Hypothalamus (tissue), 51 donors: ENCODE measurements at places on chromosomes 3 and 15.

DNA sequence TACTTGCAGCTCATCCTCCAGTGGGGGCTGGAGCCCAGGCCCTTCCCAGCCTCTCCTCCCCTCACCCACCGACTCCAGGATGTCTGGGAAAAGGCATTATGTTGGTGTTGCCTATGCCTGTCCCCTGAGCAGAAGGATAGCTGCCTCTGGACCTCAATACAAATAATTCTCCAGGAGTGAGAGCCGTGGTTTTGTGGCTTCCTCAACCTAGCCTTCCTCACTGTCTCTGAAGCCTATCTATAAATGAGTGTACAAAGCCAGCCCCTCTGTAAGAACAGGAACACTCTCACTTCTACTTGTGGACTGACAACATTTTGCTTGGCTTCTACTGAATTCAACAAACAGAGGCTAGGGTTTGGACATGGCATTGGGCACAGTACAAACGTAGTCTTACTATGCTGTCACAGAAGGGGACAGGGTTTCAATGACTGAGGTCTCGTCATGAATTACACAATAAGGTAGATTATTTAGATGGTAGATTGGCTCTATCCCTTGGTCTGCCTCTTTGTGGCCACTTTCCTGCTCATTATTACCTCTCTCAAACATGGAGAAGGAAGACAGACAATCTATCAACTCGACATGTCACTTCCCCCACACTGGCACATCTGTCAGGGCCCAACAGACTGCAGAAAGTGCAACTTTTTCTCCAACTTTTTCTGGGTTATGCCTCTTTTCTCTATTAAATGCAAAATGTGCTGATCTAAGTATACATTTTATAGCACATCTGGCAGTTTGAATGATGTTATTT lies 82.8 kb upstream of the MEX3B start:
- no peak for DNase-seq

- no peak for DNase-seq
Measured at GRCh38 chr3:169871129-169871886, 1.6 kb upstream of the LRRC31 start.

DNA sequence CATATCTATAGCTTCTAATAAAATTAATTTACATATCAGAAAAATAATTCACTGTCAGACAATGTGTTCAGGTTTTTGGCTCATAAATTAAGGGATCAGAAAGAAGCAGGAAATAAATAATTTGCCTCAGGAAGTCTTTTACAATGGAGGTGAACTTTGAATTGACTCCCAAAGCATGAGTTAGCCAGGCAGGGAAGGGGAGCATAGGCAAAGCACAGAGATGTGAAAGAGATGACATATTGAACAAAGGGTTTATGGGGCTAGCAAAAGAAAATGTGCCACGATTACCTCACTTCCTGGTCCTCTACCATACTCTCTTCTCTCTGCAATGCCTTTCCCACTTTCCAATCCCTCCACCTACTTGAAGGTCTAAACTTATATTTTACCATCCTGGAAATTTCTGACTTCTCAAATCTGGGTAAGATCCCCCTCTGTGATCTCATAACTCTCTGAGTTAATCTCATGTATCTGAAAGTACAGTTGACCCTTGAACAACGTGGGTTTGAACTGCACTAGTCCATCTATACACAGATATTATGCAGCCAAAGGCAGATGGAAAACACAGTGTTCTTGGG lies 4.1 kb upstream of the HEXA start:
- no peak for DNase-seq

- no peak for DNase-seq
Measured at GRCh38 chr15:64597477-64597822, 137.1 kb downstream of the ZNF609 start.

GRCh38 chr15:85941186-85941855 lies 138.3 kb upstream of the AGBL1 start:
- no peak for DNase-seq

DNA sequence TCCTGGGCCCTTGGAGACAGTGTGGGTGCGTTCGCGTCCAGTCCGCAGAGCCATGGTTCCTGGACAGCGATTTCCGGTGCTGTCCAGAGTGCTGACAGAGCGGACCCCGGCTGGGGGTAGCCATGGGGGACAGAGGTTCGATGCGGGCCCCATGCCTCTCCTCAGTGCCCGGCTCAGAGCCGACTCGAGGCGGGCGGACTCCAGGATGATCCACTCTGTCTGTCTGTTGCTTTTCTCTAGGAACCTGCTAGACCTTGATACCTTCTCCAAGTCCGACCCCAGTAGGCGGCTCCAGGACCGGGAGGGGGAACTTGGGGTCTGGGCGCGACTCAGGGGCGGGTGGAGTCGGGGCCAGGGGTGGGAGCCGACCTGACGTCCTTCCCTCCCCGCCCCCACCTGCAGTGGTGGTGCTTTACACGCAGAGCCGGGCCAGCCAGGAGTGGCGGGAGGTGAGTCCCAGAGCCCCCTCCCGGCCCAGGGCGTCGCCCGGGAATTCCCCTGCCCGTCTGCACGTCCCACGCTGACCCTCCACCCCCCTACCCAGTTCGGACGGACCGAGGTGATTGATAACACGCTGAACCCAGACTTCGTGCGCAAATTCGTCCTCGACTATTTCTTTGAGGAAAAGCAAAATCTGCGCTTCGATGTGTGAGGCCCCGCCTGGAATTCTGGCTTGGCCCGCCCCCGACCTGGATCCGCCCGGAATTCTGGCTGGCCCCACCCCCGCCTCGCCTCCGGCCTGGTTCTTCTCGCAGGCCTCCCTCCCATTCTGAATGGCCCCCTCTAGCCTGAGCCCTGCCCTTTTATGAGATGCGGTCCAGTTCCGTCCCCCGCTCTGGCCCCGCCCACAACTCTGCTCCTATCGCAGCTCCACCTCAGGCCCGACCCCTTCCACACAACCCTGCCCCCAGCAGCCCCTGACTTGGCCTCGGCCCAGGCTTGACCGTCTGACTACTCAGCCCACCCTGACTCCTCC lies 1.0 kb downstream of the CPNE9 start:
- DNase-seq = no peak

- DNase-seq = no peak
Measured at GRCh38 chr15:39870537-39870936, 49.5 kb downstream of the GPR176 start.

DNA sequence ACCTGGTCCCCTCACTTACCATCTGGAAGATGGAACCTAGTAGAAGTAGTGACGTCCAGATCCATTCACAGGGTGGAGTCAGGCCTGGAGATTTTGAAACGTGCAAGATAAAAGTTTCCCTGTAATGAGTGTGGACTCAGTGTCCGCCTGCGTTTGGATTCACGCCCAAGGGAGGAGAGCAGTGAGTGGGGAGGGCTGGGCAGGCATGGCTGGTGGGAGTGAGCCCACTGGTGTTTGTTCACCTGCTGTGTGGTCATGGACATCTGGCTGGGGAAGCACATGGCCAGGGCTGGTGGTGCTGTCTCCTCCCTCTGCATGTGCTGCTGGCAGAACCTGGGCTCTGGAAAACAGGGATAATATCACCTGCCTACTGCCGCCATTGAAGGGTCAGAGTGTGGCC lies 37.0 kb downstream of the RLBP1 start:
- DNase-seq = no peak
